ENCODE measurements at places on chromosomes 3 and 15. TPM values are rescaled to one million over a fixed set of nuclear protein-coding genes. Genes with fewer than 3 reads are reported as not detected.

The RBP2 gene
- not detected for total RNA-seq

The UROC1 gene
- total RNA-seq = not detected

The RTP2 gene
- total RNA-seq = not detected

- H3K4me1 ChIP-seq = no peaks in the 10 kb centered on the region
- DNase-seq = no peak
- no peaks in the 10 kb centered on the region for H3K36me3 ChIP-seq
- no peak overlapping the region for H3K27ac ChIP-seq
- H3K27me3 ChIP-seq = no peaks in the 10 kb centered on the region
These were observed 14.3 kb upstream of the SPRED1 start for GRCh38 chr15:38238311-38238710.

DNA sequence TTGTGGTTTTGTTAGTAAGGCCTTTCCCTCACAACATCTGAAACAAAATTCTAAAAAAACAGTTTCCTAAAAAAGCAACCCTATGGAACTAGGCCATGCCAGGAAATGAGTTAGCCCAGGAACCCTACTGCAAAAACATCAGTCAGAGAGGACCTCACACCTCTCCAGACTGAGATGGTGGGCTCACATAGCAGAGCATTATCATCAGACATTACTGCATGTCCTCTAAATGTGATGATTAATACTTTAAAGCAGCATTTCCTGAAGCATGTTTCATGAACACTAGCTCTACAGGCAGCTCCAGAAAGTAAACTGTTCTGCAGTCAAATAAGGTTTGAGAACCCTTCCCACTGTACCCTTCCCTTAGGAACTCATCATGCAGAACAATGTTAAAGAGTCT, 232.3 kb upstream of the MRPL3 start:
- no peak overlapping the region for H3K27ac ChIP-seq
- DNase-seq = no peak
- no peaks in the 10 kb centered on the region for H3K27me3 ChIP-seq

- H3K4me3 ChIP-seq = no peak overlapping the region
- H3K27me3 ChIP-seq = no peaks in the 10 kb centered on the region
- peaks cover 5% of the 10 kb centered on the region for H3K36me3 ChIP-seq
- no peaks in the 10 kb centered on the region for H3K4me1 ChIP-seq
These were observed 135.7 kb downstream of the EBLN2 start for GRCh38 chr3:73197187-73197586.

Measured in H9 (cell line).